ENCODE measurements at places on chromosomes 11 and 22.

DNA sequence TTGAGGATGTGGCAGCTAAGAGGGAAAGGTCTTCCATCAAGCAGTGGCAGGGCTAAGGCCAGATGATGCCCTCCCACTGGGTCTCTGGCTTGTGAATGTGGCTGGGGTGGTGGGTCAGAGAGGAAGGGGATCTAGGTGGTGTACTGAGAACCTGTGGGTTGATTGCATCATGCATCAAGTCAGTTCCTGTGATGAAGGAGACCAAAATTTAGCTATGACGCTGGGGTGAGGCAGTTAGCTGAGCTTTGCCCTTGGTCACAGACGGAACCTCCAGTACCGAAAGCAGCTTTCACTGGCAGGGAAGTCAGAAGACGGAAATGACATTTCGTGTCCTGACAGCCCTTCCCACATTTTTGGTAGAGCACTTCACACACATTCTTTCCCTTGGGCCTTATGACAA is 20.7 kb downstream of the ATG16L2 start:
- DNase-seq = no peak

DNA sequence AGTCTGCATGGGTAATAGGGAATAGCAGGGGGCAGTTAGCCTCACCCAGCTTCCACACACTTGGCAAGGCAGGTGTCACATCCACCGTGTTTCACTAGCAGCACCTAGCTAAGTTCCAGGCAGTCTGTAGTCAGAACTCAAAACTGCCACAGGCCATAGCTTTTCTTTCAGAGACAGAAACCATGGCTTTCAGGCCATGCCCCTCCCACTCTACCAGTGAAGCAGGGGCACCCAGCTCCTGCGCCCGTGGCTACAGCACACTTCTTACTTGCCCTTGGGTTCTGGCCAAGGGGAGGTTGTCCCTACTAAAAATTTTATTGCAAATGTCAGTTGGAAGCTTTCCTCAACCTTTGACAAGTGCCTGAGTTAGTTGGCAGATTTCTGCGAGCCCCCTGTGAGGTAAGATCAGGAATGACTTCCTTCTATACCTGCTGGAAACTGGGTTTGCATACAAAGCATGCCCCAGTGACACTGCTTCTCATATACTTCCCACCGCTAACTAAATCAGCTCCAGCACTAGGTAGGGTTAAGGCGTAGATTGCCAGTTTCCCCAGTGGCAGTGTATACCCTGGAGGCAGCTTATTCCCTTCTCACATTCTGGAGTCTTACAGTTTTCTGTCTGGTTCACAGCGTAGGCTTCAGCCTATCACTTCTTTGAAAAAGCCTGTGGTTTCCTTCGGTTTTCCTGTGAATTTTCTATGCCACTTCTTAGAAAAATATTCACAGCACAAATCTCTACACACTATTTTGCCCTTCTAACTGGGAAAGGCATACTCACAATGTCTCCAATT is 139.0 kb upstream of the LUZP2 start:
- DNase-seq = no peak

DNA sequence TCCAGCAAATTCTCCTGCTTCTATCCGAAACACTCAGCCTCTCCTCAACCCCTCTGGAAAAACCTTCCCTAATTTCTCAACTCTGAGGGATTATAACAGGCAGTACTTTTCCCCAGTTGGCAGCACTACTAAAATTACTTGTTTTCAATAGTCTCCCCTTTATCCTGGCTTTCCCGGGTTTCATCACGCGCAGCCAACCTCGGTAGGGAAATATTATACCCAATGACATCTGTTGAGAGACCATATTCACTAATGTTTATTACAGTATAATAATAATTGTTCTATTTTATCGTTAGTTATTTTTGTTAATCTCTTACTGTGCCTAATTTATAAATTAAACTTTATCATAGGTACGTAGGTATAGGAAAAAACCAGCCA is 330 bp upstream of the POLD3 start:
- no peak for DNase-seq

GRCh38 chr11:12105471-12105870 is 4.9 kb upstream of the MICAL2 start:
- no peak for DNase-seq

DNA sequence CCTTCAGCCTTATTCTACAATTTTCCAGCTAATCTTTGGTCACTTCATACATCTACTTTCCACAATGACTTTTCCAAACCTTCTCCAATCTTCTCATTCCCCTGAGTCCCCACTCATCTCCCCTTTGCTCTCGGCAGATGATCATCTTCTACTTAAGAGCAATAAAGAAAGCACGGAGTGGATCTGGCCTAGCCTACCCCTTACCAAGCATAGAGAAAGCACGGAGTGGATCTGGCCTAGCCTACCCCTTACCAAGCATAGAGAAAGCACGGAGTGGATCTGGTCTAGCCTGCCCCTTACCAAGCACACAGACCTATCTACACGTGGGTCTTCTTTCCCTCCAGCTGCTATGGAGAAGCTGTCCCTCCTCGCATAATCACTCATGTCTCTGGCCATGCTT is 558.6 kb downstream of the OPCML start:
- DNase-seq = no peak

- no peak for DNase-seq
These were observed 113.0 kb upstream of the NAV2 start for GRCh38 chr11:19599681-19600080.

DNA sequence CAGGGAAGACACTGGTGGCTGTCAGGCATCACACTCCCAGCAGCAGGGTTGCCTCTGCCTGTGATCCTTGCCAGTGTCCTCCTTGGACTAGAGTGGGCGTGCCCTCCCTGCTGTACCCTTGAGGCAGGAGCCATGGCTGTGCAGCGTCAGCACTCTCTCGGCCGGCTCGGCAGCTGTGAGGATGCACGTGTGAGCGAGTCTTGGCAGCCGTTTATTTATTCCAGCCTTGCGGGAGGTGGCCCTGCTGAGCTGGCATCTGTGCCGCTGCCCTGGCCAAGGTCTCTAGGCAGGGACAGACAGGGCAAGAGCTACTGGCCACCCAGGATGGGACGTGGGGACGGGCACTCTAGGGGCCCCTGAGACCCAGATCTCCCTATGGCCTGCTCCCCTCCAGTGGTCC is 33.9 kb downstream of the TSPAN4 start:
- DNase-seq = no peak

GRCh38 chr22:33272180-33272579 is 214.0 kb upstream of the SYN3 start:
- no peak for DNase-seq

- no peak for DNase-seq
These were observed 42.9 kb downstream of the LINC01488 start for GRCh38 chr11:69524291-69524882.

DNA sequence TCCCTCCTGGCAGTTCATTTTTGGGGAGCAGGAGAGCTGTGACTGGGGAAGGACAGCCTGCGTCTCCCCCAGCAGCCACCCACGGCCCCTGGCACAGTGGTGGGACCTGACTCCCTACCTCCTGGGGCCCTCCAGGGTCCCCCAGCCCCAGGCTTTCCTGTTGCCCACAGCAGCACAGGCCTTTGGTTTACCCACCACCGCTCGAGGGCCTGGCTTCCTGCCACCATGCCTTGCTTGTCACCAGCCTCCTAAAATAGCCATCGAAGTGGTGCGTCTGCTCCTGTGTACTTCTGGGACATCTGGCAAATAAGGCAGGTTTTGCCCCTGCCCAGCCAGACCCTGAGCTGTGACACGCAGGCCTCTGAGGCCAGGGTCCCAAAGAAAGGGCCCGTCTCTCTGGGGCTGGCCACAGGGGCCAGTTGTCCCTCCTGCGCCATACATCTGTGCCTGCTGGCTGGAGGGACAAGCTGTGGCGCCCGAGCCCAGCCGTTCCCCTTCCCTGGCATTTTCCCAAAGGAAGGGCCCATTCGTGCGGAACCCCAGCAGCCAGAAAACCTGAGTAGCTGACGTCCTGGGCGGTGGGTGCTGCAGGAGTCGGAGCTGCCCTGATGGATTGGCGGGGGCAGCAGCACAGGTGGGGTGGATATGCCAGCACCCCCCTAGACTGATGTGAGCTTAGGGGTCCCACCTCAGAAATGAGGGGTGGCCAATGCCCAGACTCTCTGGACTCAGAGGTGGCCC is 14.6 kb downstream of the PHLDA2 start:
- DNase-seq = no peak

- peak; percentile 88 for DNase-seq
These were observed 51.2 kb upstream of the EMID1 start for GRCh38 chr22:29154364-29155048.

- no peak for DNase-seq
These were observed 43.3 kb upstream of the ADORA2A start for GRCh38 chr22:24384131-24384530.

- no peak for DNase-seq
These were observed 2.8 kb upstream of the BSX start for GRCh38 chr11:122984186-122985011.

DNA sequence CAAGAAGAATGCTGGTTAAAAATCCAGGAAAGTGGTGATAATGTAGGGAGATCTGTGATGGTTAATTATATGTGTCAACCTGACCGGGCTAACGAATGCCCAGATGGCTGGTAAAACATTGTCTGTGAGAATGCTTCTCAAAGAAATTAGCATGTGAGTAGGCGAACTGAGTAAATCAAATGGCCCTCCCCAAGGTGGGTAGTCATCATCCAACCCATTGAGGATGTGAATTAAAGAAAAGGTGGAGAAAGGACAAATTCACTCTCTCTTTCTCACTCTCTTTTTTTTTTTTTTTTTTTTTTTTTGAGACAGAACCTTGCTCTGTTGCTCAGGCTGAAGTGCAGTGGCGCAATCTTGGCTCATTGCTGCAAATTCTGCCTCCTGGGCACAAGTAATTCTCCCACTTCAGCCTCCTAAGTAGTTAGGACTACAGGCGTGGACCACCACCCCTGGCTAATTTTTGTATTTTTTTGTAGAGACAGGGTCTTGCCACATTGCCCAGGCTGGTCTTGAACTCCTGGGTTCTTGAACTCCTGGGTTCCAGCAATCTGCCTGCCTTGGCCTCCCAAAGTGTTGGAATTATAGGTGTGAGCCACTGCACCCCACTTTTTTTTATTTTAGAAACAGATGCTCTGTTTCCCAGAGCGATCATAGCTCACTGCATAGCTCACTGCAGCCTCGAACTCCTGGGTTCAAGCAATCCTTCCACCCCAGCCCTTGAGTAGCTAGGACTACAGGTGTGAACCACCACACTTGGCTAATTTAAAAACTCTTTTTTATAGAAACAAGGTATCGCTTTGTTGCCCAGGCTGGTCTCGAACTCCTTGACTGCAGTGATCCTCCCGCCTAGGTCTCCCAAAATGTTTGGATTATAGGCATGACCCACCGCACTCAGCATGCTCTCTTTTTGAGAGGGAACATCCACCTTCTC is 22.0 kb upstream of the P2RY6 start:
- peak; percentile 13 for DNase-seq

GRCh38 chr22:30104501-30105156 is 24.4 kb downstream of the HORMAD2 start:
- no peak for DNase-seq

GRCh38 chr11:43992834-43993637 is 50.6 kb downstream of the C11orf96 start:
- DNase-seq = no peak

DNA sequence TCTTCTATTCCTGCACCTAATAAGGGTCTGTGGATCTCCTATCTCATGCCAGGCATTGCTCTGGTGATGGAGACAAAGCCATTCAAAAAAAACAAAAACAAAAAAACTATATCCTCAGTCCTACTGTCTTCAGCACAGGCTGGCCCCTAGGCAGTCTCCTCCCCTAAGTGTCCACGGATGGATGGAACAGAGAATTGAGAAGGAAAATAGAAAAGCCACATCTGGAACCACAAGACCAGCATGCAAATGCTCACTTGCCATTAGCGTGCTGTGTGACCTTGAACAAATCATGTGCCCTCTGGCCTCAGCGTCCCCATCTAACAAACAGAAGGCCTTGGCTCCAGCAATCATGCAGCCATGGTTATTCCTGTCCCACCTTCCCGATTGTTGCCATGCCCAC is 32.7 kb upstream of the CD82 start:
- no peak for DNase-seq

GRCh38 chr11:60954421-60954820 is 2.4 kb upstream of the SLC15A3 start:
- peak; percentile 57 for DNase-seq

DNA sequence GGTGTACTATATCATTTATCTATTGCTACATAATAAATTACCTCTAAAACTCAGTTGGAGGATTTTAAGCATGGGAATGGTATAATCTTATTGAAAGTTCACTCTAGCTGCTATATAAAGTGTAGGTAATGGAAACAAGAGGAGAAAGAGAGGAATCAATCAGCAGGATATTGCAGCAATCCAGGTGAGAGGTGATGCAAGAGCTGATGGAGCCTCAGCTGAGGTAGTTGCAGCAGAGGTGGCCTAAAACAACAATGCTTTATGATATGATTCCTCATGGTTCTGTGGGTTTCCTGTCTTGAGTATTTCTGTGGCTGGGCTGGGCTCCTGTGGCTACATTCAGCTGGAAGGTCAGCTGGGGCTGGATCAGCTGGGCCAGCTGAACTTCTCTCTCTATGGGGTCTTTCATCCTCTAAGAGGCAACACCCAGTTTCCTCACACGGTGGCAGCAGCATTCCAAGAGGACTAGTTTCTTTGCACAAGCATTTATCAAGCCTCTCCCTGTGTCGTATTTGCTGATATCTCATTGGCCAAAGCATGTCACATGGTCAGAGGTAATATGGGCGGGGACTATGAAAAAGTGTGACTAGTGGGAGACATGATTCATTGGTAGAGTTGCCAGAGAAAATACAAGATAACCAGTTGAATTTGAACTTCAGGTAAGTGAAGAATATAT is 135.4 kb upstream of the LARGE1 start:
- DNase-seq = no peak

DNA sequence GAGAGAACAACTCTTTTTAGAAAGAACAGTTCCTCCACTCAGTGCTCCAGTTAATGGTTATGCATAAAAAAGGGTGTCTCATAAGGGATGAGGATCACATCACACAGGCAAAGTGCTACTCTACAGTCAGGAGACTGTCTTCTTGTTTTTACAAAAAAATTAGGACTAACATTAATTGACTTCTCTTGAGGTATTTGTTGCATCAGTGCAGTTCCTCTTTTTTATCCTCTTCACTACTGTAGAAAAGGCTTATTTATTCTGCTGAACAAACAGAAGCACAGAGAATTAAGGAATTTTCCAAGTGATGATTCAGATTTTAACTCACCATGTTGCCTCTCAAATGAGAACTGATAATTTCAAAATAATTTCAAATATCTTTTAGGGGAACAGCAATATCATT is 1.9 kb downstream of the MMP8 start:
- DNase-seq = no peak

DNA sequence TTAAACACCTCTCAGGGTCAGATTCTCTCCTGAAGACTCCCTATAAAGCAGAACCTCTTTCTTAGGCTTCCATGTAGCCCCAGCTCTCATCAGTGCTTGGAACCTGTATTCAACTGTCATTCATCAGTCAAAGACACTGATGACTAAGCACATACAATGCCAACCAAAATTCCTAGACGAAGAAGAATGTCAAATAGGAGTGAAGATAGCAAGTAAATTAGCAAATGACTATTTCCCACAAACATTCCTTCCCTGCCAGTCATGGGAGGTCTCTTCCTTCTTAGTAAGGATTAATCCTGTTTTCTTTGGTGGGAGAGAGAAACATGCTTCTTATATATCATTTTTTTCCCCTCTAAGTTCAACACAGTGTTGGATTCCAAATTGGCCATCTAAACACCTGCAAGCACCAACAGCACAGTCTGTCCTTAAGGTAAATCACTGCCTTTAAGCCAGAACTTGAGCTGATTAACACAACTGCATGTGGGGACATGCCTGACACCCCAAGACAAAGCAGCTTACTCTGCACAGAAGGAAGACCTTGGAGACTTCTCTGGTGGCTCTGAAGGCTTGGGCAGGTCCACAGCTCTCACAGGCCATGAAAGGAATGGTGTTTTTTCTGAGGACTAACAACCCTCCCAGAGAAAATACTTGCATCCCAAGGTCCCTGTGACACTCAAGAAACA is 47.5 kb upstream of the ME3 start:
- DNase-seq = no peak
